Effector memory CD4-positive, alpha-beta T cell (primary cell): ENCODE measurements at places on chromosomes 2 and 18.

GRCh38 chr2:182509216-182509615, 82.4 kb upstream of the PDE1A start:
- DNase-seq = no peak

DNA sequence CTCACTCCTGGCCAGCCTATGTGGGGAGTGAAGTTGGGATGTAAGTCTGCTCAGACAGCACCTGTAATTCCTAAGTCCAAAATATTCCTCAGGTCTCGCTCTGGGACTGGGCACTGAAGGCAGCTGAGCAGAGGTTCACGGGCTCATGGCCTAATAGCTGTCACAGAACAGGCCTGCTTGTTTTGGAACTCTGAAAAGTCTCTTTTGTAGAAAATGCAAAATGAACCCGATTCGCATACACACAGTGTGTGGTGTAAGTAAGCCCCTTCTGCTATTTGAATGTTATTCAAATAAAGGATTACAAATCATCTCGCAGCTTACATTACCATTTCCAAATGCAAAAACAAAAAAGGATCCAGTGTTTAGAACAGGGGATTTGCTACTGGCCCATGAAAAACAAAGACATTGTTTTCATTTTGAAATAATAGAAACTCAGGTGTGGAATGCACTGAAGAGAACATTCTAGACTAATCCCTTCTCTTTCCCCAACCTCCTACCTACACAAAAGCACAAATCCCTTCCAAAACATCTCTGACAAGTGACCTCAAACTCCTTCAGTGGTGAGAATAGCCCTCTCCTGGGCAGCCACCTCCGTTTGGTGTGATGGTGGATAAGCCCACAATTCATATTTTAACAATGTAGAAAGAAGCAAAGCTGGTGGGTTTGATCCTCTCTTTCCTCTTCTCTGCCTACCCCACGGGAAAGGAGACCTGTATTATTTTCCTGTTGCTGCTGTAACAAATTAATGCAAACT, 118.3 kb upstream of the NCK2 start:
- DNase-seq = no peak

DNA sequence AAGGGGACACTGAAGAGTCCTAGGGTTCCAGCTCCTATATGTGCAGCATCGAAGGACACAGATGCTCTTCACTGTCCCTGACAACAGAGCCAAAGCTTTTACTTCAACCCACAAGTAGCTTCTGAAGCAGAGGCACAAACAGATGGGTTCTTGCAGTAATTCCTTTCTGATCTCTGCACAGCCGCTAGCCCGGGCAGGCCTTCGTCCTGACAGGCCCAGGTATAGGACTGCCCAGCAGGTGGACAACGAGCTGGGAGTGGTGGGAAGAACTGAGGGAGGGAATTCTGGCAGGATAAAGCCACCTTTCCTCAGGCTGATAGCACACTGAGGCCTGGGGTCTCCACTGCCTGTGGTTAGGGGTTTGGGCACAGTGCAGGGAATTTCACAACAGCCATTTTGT, 94.8 kb downstream of the RHOB start:
- no peak for DNase-seq

GRCh38 chr2:219109471-219109870, 48.8 kb upstream of the IHH start:
- no peak for DNase-seq

DNA sequence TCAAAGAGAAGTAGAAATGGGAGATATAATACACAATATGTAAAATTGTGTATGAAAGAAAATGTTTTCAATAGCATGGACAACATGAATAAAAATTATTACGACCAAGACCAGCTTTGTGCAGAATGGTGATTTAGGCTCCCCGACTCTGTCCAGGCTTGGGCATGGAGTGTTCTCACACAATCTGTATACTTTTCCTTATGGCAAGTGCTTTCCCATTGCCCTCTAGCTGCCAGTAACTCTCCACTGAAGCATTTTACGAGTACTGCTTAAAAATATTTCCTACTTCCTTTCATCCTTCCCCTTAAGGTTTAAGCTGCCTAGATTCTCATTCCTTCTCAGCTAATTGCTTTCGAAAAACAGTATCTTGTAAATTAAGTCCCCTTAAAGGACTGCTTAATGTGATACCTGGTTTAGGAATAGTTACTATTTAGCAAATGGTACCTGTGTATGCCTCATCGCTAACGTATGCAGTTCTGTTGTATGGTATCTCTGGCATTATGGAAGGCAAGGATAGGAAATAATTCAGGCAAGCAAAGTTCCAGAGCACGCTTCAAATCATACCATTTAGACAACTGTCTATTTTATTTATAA, 714.6 kb downstream of the ERBB4 start:
- no peak for DNase-seq

DNA sequence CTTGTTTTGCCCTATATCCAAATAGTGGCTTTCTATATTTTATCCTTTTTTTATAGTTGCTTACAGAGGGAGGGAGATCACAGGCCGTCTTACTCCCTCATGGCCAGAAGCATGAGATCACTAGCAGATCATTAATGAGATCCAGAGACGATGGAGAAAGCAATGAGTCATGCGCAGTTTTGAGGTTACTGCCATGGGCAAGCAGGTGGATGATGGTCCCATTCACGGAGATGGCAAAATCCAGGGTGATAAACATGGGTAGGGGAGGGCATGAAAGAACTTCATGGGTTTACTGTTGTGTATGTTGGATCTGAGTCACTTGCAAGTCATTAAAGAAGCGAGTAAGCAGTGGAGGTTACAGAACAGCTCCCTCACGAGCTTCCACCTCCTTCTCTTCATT, 60.4 kb downstream of the C18orf63 start:
- no peak for DNase-seq
